ENCODE measurements at places on chromosomes 5 and 9.

DNA sequence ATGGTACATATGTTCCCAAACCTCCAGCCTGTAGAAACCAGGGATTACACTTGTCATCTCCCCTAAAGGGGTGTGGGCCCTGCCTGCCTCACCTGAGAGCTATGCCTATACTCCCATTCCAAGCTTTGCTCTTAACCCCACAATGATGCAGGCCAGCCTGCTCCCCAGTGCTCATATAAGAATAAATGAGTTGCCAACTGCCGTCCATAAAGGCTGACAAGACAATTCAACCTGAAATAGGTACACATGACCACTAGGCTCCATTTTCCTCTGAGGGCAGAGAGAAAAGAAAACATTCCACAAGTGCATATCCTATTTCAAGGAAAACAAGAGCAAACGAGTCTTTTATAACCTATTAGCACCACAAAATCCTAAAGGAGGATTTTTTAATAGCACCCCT is 28.4 kb downstream of the SKP1 start:
- no peak for DNase-seq

GRCh38 chr9:123676869-123677268 is 253.1 kb downstream of the DENND1A start:
- no peak for DNase-seq

DNA sequence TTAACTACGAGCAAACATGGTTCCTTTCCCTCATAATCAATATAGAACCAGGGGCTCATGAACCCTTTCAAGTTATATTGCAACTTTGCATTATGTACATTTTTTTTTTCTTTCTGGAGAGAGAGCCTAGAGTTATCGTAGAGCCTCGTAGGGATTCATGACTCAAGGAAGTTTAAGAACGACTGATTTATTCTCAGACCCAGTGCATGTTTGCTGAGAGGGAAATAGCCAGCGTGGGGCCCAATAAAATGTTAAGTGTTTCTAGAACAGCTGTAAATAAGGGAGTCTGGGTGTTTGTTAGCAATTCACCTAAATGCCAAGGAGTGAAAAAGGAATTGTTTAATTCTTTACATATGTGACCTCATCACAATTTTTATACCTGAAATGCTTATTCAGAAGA is 119.0 kb upstream of the KLF9 start:
- DNase-seq = no peak

- DNase-seq = no peak
Observed at GRCh38 chr9:87213948-87214347, 266.6 kb upstream of the GAS1 start.

DNA sequence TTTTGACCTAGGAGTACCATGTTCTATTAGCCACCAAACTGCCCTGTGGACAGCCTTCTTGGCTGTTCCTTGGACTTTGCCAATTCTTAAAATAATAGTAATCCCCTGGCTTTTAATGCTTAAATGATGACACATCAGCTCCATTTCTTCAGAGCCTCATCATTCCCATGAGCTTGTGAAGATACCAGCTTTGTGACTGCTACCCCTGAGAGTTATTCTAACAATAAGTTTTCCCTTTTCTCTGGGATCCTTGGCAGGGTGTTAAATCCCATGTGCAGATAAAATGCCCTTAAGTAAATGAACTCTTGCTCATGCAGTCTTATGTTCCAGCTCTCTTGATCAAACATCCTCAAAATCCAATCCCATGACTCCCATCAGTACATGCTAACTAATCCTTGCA is 415.3 kb downstream of the CETN3 start:
- no peak for DNase-seq

DNA sequence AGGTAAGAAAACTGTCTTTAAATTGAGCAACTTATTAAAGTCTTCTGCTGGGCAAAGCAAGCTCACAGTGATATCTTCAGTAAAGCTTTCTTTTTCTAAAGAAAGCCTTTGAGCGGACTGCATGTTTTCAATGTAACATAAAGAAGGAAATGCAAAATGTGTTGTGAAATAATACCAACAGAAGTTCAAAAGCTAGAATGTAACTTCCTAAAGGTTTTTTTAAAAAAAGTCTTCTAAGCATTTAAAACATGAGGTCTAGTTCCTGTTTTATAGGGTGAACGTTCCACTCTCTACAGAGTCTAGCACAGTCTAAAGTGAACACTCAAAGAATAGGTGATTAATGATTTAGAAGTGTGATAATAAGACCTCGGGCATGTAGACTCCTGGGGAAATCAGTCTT is 62.9 kb downstream of the DENND1A start:
- DNase-seq = no peak
